ENCODE measurements at places on chromosomes 2 and 18.

- DNase-seq, result peak; percentile 0
Observed at GRCh38 chr2:141878016-141878415, 252.8 kb downstream of the LRP1B start.

- DNase-seq, result peak; percentile 75
Observed at GRCh38 chr2:64192664-64193105, 48.5 kb upstream of the PELI1 start.

GRCh38 chr2:120884472-120885290 lies 149.0 kb downstream of the GLI2 start:
- DNase-seq, result no peak

- no peak for DNase-seq
Observed at GRCh38 chr18:23530195-23530594, 26.9 kb downstream of the RMC1 start.

GRCh38 chr2:132979339-132980093 lies 309.5 kb upstream of the LYPD1 start:
- no peak for DNase-seq

DNA sequence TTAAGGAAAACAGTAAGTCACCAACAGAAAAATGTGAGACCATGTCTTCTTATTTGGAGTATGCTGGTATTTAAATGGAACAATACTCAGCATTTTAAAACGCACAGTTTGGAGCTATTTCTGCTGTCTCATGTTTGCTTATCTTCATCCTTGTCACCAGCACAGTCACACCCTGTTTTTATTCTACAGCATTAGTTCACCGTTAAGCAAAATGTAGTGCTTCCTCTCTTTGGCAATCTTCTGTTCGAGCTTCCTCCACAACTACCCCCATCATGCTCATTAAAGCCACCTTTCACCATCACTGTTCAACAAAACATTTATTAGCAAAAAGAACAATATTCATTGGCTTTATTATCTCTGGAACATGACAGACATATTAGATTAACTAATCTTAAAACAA lies 64.0 kb downstream of the SLC40A1 start:
- no peak for DNase-seq

DNA sequence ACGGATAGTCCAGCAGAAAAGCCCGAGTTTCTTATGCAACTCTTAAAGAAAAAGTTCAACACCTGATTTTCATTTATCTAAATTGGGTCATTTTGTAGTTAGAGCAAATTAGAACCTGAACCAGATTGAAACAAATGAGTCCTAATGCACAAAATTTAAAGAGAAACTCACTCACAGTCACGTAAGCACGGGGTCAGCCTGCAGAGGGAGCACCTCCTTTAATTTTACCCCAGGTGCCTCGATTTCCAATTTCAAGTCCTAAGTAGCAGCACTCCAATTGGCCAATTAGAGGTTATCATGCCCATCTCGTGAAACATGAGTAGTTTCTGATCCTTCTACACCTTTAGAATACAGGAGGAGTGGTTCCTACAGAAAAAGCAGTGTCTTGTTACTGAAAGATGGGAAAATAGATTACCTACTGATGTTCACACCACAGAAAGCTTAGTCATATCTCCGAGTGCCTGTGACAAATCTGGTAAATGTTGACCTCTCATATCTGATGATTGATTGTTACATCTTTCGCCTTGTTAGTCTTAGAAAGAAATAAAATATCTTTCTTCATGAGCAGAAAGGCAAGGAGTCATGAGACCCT lies 1929.8 kb upstream of the LRRTM1 start:
- DNase-seq, result no peak

DNA sequence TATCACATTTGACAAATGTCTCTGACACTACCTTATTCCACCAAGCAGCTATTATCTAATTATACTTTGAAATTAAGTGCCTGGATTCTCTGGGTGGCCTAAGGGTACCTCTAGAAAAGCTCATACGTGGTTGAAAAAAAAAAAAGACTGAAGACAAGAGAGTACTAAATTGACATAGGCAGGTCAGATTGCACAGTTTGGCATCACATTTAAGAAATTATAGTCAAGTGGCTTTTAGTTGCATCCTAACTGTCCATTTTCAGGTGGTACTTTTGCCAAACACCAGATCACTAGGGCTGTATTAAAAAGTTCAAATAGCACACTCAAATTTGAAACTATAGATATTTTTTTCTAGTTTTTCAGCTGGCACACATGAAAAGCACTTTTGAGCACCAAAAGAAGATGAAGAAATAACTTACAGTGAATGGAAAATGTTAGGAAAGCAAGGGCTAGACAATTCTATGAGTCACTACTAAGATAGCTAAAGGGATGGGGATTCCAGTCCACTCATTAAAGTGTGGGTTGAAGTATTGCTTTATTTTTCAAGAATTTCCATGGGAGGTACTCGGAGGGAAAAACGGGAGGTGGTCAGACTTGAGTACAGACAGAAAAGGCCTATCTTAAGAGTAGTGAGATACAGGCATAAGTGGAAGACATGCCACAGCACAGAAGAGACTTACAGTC lies 106.5 kb upstream of the COL5A2 start:
- DNase-seq, result peak; percentile 97

- DNase-seq, result no peak
Observed at GRCh38 chr2:16020389-16021008, 80.1 kb downstream of the MYCN start.

DNA sequence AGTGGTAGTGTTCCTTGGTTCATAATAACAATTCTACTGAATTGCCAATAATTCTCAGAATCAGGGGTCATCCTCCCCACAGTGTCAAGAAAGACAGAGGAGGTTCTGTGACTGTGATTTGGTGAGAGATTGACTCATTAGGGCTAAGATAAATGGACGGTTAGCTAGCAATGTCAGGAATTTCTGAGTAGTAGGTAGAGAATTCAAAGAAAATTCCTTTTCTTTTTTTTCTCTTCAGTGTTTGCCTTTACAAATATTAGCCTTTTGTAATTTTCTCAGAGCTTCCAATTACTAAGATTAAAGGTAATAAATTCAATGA lies 16.8 kb upstream of the CRIM1 start:
- peak; percentile 81 for DNase-seq

DNA sequence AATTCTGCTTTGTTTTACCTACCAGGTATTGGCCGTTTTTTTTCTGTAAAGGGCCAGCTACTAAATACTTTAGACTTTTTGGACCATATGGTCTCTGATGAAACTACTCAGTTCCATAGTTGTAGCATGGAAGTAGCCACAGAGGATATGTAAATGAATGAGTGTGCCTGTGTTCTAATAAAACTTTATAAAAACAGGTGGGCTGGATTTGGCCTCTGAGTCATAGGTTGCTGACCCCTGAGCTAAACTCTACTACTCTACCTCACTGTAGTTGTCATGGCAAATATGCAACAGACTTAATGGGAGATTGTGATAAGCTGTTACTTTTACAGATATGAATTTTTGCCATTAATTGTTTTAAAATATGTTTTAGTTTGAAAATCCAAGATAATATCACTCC lies 19.7 kb downstream of the CLIP4 start:
- DNase-seq, result no peak

- no peak for DNase-seq
Observed at GRCh38 chr2:38202713-38203445, 126.9 kb upstream of the CYP1B1 start.

DNA sequence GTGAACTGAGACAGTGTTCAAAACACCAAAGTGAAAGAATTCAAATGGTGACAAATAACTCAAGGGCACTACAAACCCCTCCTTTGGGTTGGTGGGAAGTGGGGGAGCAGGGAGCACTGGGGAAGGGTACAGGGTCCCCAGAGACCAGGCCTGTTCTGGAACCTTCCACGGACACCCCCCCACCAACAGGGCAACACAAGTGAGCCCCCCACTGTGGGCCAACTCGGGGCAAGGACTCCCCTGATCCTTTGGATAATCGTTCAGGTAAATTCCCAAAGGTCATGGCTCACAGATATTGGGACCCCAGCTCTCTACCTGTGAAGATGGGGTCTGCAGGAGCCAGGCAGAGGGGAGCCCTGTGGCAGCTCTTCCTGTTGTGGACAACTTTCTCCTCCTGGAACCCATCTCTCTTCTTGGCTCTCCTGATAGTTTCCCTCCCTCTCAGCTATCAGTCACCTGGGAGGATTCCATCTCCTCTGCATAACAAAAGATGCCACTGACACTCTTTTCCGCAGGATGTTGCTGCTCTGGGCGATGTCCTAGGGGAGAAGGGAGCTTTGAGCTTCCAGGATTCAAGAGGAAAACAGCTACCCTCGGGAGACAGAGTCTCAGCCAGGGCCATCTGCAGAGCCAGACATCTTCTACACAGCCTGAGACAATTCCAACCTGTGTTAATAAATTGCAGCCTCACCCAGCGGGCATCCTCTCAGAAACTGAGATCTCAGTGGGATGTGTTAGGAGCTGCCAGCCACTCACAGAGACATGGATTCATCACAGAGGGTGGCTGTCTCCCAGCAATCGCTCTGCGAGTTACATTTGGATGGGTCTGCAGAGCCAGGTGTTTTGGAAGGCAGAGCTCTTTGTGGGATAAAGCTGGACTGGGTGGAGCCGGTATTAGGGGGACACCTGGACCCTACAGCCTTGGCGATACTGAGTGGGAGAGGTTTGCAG lies 35.4 kb downstream of the MBP start:
- DNase-seq, result no peak

DNA sequence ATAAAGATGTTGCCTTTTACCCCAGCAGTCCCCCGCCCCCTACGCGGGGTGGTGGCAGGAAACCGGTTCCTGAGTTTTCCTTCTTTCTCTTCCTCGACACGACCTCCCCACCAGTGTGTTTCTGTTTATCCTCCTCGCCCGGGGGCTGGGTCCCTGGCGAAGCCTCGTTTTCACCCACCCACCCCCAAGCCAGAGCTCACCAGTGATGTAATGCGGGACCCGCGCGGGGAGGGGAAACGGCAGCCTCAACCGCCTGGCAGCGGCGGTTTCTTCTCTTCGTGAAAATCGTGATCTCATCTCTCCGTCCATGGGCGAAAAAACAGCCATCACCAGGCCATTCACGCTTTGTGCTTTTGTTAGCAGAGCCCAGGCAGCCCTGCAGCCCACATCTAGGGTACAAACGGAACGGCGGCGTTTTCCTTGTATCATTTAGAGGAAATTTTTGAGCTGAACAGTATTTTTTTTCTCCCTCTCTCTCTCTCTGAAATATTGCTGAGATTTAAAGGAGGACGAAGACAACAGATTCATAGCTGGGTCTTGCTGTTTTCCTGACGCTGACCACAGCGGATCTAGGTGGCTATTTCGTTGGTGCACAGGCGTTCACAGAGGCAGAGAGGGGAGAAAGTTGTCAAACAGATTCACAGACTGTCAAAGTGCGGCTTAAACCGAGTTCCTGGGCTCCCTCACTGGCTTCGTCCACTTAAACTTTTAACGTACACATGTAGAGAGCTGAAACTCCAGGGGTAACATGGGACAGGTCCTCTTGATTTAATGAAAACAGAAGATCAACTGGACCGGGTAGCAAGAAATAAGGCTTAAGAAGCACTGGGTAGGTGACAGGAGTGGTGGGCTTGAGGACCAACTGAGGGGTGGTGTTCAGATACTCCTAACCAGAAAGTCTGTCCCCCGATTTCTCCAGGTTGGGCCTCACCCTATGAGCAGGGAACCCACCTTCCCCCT lies 21.9 kb upstream of the PAX3 start:
- no peak for DNase-seq

- no peak for DNase-seq
Observed at GRCh38 chr2:66437691-66438497, 3.0 kb downstream of the MEIS1 start.

- no peak for DNase-seq
Observed at GRCh38 chr2:68431316-68431972, 35.6 kb downstream of the FBXO48 start.

- DNase-seq, result no peak
Observed at GRCh38 chr2:58928391-58928790, 687.3 kb upstream of the FANCL start.

DNA sequence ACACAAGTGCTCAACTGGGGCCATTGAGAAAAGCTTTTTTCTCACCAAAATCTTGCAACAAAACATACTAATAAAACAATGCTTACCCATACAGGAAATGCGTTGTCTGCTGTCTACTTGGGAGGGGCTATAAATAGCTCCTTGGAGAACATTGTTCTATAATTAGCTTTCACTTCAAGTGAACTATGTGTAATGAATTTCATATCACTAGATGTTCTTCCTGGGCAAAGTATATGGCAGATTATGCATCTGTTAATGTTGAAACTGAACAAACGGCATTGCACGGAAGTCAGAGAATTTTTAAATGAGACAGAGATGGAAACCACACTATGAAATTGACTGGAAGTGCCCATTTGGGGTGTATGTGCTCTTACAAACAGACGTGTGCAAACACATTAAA lies 6.4 kb upstream of the NPAS2 start:
- peak; percentile 73 for DNase-seq

GRCh38 chr2:27082773-27083409 lies 3.7 kb upstream of the KHK start:
- no peak for DNase-seq

DNA sequence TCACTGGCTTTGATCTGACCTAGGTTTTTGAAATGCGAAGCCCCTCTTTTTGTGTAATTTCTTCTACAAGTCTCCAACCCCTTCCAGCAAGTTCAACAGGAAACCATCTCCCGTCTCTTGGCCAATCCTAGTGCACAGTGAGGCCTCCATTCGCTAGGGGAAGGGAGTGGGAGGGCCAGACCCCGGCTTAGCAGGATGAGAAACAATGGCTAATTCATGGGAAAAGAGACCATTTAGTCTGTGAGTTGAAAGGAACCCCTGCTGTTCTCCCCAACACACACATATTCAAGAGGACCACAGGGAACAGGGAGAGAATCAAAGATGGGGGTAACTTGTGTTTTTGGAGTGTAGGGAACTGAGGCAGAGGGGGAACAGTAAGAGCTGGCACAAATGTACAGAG lies 83.0 kb downstream of the RTN4 start:
- DNase-seq, result no peak
